ENCODE measurements at places on chromosomes 12 and 14.

DNA sequence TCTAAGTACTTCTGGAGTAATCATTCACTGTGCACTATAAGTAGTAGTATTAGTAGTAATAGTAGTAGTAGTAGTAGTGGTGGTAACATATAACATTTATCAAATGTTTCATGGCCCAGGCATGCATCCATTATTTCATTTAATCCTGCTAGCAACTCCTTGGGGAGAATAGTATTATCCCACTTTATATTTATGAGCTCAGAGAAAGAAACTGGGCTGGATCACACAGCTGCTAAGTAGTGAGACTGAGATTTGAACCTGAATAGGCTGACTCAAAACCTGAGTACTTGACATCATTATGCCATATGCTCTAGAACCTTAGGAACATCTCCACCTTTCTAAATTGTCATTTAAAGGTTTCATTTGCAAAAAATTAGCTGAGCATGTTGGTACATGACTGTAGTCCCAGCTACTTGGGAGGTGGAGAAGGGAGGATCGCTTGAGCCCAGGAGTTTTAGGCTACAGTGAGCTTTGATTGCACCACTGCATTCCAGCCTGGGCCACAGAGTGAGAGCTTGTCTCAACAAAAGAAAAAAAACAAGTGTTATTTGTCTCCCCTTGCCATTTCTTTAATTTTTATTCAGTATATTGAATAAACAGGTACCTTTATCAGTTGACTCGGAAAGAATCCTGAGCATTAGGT is 11.4 kb upstream of the NID2 start:
- no peak for DNase-seq

GRCh38 chr12:52965337-52965731 is 16.4 kb downstream of the KRT18 start:
- no peak for DNase-seq

DNA sequence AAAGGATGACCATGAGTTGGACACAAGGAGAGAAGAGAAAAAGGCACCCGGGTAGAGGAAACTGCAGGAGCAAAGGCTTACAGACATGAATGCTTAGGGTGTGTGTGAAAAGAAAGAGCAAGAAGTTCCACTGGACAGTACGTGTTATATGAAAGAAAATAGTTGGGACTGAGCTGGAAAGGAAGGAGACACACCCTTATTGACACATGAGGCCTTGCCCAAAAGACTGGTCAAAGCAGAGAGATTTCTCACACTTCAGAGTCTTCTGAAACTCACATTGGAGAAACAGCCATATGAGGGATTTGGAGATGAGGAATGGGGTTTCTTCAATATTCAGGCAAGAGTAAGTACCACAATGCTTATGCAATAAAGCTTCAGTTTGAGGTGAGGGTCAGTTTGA is 56.0 kb downstream of the TTC9 start:
- DNase-seq = no peak

GRCh38 chr12:45568808-45569207 is 160.7 kb upstream of the ARID2 start:
- DNase-seq = no peak

- DNase-seq = no peak
Measured at GRCh38 chr12:92191061-92191460, 45.4 kb upstream of the BTG1 start.

DNA sequence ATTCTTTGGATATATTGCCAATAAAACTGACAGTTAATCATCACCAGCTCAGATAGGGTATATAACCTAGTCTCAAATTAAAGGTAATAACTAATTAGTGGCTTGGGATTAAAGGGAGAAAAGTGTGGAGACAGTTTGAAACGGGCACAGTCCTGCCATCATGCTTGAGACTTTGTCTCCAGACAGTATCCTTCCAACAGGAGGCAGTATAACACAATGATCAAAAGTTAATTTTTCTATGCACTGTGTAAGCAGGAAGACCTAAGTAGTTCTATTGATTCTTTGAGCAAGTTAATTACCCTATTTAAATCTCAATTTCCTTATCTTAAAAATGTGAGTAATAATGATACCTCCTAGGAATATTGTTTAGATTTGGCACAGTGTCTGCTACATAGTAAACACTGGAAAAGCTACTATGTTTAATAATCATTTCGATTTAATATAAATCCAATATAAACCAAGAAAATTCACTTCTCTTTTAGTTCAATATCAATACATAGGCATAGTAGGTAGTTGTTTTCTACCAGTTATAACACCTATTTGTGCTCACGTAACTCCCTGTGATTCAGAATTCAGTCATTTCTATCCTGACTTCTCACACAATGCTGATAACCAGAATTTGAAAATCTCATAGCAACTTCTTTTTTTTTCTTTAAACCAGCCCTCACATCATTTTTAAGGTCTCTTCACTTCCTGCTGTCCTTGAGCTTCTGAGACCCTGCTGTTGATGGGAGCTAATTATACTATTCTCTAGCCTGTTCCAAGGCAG is 53.7 kb downstream of the GALNT4 start:
- no peak for DNase-seq

GRCh38 chr14:55502746-55503284 is 62.4 kb upstream of the TBPL2 start:
- no peak for DNase-seq

DNA sequence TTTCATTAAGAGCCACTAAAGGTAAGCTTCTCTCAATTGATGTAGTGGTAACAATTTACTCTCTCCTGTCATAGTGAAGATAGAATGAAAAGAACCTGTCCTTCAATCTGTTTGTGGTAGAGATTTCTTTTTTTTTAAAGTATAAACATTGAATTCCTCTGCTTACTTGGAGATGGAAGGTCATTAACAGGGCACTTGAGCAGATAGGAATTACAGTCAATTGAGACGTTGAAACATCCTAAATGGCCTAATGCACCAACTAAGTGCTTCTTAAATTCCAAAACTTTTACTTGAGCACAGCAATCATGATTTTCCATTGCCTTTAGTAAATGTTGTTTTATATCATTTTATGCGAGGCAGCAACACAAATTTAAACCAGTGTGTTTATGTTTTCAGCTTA is 241.4 kb downstream of the FOXG1 start:
- DNase-seq = no peak

- DNase-seq = no peak
Measured at GRCh38 chr14:89366864-89367778, 49.9 kb downstream of the FOXN3 start.

DNA sequence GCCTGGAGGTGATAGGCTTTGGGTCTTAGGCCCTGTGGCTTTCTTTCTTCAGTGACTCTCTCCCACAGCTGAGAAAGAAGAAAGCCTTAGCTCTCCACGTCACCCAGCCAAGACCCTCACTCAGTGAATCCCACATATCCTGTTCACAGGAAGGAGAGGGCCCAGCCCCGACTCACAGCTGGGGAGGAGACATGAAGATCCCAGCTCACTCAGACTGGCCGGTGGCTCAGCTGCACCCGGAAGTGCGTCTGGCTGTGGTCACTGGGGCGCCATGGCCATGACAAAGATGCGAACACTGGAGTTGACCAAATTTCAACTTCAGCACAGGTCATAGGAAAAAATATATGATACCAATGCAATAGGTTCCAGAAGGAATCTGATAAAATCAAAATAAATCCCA is 14.2 kb downstream of the DLK1 start:
- no peak for DNase-seq

DNA sequence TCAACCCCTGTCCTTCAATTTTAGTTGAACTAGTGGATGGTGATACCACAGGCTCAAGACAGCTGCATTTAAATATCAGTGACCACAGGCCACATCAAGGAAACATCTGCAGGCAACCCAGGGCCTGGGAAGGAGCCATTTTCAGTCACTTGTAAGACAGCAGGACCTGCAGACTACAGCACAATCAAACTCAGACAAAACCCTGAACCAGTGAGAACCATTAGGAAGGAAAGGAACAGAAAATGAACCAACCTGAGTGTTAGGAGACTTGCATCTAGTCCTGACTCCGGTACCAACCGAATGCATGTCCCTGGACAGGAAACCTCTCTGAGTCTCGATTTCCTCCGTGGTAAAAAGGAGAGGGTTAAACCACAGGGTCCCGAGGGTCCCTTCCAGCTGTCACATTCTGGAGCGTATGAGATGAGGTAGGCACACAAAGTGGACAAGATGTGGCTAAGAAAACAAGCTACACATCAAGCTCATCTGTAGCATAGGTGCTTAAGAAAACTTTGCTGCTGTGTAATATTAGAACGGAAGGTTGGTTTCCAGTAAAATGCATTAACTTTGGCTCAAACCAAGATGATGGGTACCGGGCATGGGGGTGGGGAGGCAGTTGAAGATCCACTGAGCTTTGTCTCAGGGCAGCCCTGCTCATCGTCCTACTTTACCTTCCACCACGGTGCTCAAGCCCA is 1.6 kb upstream of the CDKN1B start:
- DNase-seq = no peak

- DNase-seq = no peak
Measured at GRCh38 chr12:45644541-45644940, 85.0 kb upstream of the ARID2 start.

Measured in retinal pigment epithelial cell (primary cell).